ENCODE measurements at places on chromosomes 2 and 18.

DNA sequence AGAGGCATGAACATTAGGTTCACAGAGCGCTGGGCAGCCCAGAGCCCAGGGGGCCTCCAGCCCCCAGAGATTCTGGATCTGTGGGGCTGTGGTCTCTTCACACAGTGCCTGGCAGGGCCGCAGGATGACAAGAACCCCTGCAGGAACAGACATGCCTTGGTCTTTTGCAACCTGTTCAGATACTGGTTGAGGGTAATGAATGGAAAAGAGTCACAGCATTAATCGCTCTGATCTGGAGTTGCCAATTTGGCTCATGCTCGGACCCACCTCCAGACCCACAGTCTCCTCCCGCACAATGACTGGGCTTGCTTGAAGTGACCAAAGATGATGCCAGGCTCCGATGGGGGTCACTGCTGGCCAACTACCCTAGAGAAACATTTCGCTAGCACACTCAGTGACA lies 229.4 kb upstream of the SMAD2 start:
- DNase-seq = no peak

GRCh38 chr2:231425811-231426703 lies 30.5 kb downstream of the B3GNT7 start:
- DNase-seq = no peak

GRCh38 chr2:126858991-126859390 lies 39.7 kb upstream of the TEX51 start:
- no peak for DNase-seq

- no peak for DNase-seq
Measured at GRCh38 chr2:16026816-16027501, 86.6 kb downstream of the MYCN start.

GRCh38 chr2:144443837-144444817 lies 75.8 kb downstream of the ZEB2 start:
- no peak for DNase-seq

GRCh38 chr2:16475986-16476567 lies 189.6 kb downstream of the CYRIA start:
- no peak for DNase-seq

GRCh38 chr18:60021556-60021955 lies 121.8 kb downstream of the PMAIP1 start:
- no peak for DNase-seq

DNA sequence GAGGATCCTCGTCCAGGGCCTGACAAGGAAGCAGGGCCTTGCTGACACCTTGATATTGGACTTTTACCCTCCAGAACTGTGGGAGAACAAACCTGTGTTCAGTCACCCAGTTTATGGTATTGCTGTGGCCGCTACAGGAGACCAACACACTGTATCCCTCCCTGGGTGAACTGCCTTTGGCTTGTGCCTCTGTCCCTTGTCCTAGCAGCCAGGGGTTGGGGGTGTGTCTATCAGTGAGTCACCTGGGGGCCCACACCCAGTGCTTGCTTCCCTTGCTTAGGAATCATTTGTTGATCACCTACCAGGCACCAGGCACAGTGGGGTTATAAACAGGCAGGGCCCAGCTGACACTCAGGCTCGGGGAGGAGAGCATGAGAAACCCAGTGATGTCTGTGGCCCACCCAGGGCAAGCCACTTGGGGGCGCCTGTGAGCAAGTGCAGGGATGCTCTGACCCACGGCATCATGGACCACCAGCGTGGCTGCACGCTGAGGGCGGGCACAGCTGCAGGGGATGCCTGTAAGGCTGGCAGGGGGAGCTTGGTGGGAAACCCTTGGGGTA lies 17.1 kb downstream of the TMEM185B start:
- no peak for DNase-seq

DNA sequence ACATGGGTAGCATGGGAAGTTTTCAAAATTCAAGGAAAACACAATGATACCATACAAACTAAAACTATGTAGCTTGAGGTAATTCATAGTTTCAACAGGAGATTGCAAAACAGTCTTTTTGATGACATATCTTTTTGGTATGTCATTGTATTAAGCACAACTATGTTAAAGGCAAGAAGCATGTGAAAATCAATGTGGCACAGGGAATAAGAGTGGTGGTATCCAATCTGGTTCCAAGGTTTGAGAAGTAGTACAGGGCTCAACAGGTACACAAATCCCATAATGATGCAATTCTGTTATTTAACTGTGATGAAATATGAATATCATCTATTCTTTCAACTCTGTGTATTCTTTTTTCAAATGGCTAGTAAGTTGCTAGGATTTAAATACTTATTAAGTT lies 16.4 kb upstream of the DLX2 start:
- peak; percentile 21 for DNase-seq

DNA sequence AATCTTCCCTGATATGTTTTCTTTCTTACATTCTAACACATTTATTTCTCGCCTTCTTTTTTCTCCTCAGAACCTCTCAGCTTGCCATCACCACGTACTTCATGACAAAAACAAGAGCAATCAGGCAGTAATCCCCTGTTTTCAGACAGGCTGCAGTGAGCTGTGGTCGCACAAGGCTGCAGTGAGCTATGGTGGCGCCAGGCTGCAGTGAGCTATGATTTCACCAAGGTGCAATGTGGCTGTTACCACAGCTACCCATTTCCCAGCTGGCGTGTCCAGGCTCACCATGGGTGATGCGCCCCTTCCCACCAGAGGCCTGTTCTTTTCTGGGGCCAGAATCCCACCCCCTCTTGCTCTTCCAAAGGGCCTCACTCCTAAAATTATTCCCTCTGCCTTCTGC lies 25.8 kb downstream of the TCF23 start:
- DNase-seq = no peak

- no peak for DNase-seq
Measured at GRCh38 chr2:19796035-19796695, 105.6 kb downstream of the TTC32 start.

- DNase-seq = no peak
Measured at GRCh38 chr18:36492604-36493329, 195.3 kb downstream of the FHOD3 start.

DNA sequence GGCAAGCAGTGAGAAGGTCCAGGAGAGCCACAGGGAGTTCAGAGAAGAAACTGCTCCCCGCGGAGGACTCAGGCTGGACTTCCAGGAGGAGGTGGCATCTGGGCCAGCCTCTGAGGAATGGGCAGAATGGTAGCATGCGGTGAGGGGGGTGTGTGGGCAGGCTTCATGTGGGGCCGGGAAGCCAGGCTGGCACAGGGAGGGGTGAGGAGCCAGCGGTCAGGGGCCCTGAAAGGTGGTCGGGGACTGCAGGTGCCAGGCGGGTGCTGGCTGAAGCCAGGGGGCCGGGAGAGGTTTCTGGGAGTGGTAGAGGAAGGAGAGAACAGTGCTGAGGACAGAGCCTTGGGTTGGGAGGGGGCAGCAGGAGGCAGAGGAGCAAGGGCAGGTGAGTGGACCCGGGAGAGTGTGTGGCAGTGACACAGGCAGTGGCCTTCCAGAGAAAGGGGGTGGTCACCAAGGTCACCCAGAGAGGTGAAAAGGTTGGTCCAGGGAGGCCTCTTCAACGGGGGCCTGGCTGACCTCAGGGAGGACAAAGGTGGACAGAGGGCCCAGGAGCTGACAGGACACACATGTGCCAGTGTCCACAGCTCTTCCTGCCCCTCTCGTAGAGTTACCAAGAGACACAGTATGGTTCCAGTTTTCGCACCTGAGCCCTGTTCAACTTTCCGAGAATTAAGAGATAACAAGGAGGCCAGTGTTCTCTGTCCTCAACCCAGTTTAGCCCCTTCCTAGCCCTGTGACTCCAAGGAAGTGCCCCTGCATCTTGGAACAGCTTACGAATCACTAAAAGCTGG lies 101.2 kb upstream of the ASB18 start:
- no peak for DNase-seq

DNA sequence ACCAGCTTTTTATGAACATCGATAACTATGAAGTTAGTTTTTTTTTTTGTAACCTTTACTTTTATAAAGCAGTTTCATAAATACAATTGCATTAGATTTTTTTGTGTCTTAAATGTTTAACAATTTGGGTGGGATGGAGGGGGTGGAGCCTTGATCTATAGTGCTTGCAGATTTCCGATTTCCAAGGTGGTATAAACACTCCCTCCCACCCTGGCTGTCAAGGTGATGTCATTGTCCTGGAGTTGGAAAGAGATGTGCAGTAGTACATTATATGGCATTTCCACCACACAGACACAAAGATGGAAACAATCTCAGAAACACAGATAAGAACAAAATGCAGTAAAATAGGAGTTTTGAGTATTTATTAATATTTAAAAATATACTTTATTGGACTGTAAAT lies 114.4 kb downstream of the TTN start:
- DNase-seq = no peak

GRCh38 chr2:230878599-230879188 lies 14.0 kb downstream of the ITM2C start:
- no peak for DNase-seq

- DNase-seq = no peak
Measured at GRCh38 chr18:2526329-2526728, 45.0 kb downstream of the METTL4 start.

GRCh38 chr2:60586081-60586480 lies 32.6 kb upstream of the BCL11A start:
- DNase-seq = no peak

- DNase-seq = no peak
Measured at GRCh38 chr18:49471532-49471931, 11.1 kb upstream of the DYM start.

- DNase-seq = no peak
Measured at GRCh38 chr2:195442458-195443175, 214.4 kb upstream of the SLC39A10 start.

- no peak for DNase-seq
Measured at GRCh38 chr2:43101751-43102150, 124.7 kb downstream of the ZFP36L2 start.

DNA sequence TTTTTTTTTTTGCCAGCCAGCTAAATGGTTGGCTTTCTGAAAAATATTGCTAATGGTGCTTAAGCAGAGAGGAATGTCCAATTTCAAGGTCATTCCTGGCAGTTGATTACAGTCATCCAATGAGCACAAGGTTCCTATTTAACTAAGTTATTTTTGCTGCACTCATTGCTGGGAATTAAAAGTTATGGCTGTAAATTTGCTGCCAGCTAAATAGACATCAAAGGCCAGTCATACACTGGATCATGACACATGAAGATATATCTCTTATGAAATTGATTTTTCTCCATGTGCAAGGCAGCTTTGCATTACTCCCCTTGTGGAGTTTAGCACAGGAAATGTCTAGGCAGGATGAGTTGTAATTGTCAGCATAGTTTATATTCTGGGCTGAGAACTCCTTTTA lies 1898.4 kb upstream of the CELF4 start:
- DNase-seq = no peak

DNA sequence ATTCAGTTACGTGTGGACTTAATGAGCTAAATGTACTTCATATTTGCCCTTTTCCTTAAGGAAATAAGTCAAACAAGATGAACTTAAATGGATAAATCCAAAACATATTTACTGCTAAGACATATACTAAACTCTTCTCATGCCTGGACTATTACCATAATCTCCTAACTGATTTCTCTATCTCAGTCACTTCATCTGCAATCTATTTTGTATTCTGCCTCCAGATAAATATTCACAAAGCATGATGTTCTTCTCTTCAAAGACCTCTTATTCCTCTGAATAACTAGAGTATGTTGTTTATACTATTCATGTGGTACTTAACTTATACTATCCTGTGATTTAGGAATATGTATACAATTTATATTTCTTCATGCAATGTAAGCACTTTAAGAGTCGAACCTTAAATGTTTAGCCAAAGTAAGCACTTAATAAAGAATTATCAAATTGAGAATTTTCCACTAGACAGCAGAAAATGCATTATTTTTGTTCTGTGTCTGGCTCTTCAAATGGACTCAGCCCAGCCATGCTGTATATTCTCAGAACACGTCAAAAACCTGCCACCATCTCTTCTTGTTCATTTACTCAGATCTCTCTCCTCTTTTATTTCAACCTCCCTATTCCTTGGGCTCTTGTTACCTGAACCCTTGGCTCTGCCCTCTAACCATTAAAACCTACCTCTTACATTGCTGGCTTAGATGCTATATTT lies 79.9 kb upstream of the ARHGAP28 start:
- no peak for DNase-seq

DNA sequence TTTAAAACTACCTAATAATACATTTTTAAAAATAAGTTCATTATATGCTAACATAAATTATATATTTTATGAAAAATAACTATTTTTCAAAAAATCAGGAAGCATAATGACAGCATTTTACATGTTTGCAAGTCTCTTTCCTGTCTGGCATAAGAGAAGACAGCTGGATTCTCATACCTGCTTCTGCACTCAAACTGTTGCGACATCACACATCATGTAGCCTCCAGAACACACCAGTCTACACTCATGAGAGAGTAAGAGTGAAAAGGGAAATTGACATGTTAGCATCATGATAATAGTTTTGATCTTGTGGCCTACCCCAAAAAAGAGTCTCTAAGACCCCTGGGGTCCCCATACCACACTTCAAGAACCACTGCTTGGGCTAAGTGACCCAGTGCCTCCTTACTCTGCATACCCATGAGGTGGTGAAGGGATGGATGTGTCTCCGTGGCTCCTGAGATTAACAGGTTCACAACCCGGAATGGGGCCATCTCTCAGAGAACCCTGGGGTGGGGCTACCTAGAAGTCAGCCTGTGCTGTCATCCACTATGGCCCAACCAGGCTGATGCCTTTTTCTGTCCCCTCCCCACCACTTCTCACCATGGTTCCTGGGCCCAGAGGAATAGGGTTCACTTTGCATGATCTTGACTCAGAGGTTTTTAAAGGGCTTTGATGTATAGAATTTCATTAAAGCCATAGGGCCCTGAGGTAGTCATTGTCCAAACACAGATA lies 102.6 kb upstream of the DAPL1 start:
- no peak for DNase-seq

DNA sequence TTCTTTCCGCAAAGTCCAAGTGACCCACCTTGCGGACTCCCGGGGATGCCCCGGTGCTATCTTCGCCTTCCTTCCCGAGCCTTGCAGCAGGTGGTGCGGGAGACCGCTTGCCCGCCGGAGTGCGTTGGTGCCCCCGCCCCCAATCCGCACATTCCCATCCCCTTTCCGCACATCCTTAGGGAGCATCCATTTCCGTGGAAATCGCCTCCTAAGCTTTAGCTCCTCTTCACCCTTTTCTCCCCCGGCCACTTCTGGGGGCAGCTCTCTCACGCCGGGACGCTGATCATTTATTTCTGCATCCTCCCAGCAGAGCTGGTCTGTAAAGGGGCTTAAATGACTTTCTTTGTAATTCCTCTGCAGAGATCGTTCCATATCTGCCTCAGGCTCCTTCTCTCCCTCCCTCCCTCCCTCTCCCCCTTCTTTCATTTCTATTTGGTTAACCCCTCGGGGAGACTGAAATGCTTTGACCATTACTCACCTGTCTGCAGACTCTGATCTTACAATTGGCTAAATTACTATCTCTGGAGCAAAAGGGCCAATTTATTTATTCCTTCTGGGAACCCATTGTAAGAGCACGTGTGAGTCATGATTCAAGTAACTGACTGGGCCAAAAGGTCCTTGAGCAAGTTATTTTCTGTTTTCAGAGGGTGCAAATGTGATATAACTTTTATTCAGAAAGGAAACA lies 1.3 kb upstream of the LYPD1 start:
- DNase-seq = peak; percentile 34

Data from hepatic stellate cell (primary cell).